GM12891 (cell line): ENCODE measurements at places on chromosomes 12 and 14.

GRCh38 chr12:690466-690865 lies 27.2 kb upstream of the NINJ2 start:
- DNase-seq, result no peak

GRCh38 chr14:25461780-25462179 lies 411.8 kb upstream of the STXBP6 start:
- DNase-seq, result no peak

DNA sequence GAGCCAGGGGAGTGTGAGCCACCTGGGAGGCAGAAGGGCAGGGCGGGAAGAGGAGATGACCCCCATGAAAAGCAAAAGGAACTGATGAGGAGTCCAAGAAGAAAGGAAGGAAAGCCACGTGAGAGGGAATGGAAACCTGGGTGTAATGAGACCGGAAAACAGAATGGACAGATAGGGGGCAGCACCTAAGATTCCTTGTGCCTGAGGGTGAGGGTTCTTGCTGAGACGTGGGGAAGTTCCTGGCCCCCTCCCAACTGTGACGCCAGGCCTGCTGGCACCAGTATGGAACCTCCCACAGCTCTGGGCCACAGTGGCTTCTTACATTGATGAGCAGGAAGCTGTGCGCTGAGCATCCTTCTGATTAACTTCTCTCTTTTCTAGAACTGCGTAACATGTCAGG lies 30.8 kb downstream of the TTC7B start:
- DNase-seq, result no peak

DNA sequence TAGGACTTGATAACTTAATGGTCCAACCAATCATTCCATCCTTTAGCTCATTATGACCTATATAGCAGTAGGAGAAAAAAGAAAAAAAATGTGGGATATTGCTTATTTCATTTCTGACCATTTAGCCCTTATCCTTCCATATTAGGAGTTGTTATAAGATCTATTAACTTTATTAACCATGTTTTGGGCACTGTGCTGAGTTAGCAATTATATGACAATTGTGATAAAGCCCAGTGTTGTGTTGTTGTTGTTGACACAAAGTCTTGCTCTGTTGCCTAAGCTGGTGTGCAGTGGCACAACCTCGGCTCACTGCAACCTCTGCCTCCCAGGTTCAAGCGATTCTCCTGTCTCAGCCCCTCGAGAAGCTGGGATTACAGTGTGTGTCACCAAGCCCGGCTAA lies 569.7 kb upstream of the FOXG1 start:
- no peak for DNase-seq

DNA sequence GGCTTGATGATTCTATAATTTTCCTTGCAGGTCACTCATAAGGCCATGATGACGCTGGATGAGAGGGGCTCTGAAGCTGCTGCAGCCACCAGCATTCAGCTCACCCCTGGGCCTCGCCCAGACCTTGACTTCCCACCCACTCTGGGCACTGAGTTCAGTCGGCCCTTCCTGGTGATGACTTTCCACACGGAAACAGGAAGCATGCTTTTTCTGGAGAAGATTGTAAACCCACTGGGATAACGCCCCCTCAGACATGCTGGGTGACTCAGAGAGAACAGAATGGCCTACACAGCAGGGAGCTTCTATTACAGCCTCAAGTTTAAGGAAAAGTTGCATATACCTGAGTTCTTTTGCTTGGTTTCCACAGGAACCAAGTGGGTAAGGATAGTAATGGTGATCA lies 34.3 kb downstream of the SERPINA3 start:
- DNase-seq, result no peak

GRCh38 chr14:65927931-65928356 lies 515.4 kb downstream of the FUT8 start:
- DNase-seq, result no peak

- DNase-seq, result no peak
These were observed 11.7 kb upstream of the FLVCR2 start for GRCh38 chr14:75566752-75567151.

GRCh38 chr14:69928111-69928523 lies 48.9 kb downstream of the SMOC1 start:
- no peak for DNase-seq
